HFF-Myc (cell line): ENCODE measurements at places on chromosomes 6 and 20.
A peak's percentile ranks its signal among the peaks of the same experiment; 100 is the strongest.

GRCh38 chr6:46281110-46281509 lies 110.3 kb upstream of the ENPP5 start:
- DNase-seq, result no peak

DNA sequence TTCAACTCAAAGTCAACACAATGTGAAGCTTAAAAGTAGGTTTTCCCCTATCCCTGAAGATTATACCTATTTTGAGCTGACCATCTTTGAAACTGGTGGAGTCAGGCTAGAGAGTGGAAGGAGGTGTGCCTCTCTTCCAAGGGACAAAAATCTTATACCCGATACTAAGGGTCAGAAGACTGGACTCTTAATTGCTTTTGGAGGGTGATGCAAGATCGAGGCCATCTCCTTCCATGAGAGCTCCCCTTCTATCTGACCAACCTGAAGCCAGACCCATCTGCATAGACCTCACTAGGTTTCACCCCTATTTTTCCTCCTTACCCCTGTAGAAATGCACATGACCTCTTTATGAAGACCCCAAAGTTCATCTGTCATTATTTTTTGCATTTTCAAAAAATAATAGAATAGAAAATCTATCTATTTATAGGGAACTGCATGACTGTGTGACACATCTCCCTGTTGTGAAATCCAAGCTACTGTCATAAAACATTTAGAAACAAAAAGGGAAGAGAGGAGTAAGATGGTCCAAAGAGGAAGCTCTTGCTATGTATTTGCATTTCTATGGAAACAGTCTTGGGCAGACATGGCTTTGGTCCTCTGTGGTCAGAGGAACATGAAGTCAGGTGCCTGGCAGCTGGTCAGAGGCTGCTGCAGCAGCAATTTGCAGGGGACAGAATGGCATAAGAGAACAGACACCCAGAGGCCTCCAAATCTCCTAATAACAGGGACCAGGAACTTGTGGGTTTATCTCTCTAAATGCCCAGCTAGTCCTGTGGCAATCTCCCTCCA lies 349.2 kb downstream of the MAFB start:
- no peak for DNase-seq

- no peak for DNase-seq
Observed at GRCh38 chr6:121439926-121440325, 4.5 kb downstream of the GJA1 start.

DNA sequence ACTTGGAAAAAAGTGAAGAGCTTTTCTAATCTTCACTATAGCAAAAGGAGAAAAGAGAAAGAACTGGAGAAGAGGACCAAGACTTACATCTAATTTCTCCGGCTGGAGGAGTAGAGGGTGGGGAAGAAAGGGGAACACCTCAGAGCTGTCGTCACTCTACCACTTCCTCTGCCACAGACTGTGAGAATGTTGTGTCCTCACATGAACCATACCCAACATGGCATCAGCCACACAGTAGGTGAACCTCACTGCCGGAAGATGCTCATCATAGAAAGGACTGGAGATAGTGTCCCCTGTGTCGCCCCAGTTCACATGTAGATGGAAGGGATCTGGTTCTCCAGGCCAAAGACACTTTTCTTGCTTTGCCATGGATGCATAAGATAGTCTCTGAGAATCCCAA lies 604.4 kb upstream of the NOX3 start:
- no peak for DNase-seq

- no peak for DNase-seq
Observed at GRCh38 chr20:36391456-36391855, 85.3 kb downstream of the DLGAP4 start.

- DNase-seq, result no peak
Observed at GRCh38 chr20:35334311-35335101, 42.3 kb upstream of the FAM83C start.

DNA sequence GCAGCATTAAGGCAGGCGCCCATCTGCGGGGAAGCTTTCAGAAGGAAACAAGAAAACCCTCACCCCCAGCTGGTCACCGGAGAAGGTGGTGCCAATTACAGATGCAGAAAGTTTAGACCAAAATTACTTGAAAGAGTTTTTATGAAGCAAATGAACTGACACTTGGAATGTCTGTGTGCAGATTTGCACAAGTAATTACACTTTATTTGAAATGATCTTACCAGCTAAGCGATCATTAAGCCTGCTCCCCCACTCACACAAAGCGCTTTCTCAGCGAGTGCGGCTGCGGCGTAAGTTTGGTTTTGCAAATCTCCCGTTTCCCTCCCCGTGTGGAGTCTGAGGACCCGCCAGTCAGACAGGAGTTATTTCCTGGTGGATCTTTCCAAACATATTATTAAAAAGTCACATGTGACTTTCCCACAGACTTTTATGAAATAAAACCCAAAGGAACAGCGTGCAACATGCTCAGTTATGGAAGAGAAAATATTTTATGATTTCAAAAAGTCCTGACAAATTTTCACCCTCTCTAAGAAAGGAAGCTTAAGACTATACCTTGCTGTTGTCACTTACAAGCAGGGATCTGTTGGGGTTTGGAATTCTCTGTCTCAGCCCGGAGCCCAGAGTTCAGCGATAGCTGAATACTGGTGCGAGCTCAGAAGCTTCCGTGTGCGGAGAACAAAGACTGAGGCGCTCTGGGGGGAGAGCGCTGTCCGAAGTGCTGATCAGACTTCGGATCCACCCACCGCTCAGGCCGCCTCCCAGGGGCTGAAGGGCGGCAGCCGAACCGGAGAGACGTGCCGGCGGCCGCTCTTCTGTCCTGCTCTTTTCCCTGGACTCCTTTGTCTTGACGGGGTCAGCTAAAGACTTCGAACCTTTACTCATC lies 2.7 kb upstream of the MYT1 start:
- DNase-seq, result peak; percentile 9

- peak; percentile 2 for DNase-seq
Observed at GRCh38 chr6:83592770-83593394, 80.5 kb downstream of the PRSS35 start.

DNA sequence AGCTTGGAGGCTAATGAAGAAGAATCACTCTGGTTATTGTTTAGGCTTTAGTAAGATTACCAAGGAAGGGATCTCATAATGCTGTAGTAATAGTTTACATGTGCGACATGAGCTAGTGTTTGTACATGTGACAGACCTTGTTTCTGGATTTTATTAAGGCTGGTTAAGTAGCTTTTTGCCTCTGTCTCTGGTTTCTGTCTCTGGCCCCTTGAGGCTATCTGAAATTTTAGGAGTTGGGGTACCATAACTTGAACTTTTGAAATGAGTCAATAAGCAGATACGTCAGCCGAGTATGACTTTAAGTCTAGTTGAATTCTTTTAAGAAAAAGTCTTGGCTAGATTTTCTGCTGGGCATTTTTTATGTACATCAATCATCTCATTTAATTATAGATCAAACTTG lies 9.5 kb downstream of the CBFA2T2 start:
- DNase-seq, result no peak

DNA sequence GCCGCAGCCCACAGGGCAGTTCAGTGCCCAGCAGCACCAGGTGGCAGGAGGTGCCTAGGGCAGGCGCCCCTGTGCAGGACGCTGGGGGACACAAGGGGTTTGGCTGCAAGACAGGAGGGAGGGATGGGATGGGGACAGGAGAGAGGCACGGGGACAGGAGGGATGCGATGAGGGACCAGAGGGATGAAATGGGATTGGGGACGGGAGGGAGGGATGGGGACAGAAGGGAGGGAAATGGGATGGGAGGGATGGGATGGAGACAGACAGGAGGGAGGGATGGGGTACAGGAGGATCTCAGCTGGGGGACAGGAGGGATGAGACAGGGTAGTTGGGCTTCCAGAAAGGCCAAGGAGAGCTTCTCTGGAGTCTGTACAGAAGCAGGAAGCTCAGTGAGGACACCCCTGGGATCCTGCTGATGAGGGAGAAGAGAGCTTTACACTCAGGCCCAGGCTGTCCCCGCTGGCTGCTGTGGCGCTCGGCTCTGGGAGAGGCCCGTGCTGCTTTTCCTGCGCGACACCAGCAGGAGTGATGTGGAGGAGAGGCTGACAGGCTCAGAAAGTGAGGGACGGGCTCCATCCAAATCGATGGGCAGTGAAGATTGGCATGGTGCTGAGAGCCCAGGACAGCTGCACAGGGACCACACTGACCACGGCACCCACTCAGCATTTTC lies 400.8 kb downstream of the SMOC2 start:
- no peak for DNase-seq

DNA sequence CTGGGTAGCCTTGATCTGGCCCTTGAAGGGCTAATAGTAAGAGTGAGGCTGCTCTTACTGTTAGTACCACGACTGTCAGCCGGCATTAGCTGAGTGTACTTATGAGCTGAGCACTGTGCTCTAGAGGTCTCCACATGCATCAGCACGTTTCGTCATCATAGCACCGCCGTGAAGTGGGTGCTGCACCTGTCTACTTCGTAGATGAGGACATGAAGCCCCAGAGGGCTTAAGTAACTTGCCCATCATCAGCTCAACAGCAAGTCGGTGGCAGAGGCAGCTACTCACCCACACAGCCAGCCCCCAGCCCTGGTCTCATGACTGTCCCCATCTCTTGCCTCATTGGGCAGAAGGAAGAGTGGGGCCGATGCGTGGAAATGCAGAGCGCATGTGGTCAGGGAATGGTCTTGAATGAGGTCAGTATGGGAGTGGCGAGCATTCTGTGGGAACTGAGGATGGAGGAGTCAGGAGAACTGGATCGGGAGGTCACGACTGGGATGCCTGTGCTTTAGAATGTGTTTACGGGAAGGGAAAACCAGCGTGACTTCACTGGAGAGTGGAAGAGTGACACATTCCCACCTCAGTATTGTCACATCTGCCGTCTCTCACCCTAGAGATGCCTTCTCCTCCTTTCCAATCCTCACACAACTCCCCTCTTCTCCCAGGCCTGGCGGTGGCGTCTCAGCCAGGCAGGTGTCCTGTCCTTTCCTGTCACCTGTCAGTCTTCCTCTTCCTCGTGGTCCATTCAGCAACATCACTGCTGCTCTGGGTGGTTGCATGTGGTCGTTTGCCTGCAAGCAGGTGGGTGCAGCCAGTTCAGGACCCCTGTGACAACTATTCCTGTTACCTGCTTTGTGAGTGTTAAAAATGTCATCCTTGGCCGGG lies 6.0 kb downstream of the SYTL3 start:
- DNase-seq, result no peak

DNA sequence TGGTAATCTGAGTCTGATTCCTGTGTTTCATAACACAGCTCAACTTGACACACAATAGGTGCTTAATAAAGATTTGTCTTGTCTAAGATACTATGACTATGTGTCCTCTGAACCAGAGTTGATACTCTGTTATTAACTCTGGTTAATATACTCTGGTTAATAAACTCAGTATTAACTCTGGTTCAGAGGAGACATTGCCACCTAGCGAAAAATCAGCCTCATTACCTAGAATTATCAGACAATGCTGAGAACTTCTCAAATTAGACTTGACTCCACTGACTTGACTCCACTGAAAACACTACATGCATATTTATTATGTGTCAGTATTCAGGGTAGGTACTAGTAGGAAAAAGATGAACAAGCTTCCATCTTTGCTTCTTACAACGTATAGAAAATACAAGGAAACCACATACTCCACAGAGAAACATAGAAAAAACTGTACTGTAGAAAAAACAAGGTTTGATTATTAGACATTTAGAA lies 73.9 kb downstream of the AHI1 start:
- DNase-seq, result peak; percentile 9

DNA sequence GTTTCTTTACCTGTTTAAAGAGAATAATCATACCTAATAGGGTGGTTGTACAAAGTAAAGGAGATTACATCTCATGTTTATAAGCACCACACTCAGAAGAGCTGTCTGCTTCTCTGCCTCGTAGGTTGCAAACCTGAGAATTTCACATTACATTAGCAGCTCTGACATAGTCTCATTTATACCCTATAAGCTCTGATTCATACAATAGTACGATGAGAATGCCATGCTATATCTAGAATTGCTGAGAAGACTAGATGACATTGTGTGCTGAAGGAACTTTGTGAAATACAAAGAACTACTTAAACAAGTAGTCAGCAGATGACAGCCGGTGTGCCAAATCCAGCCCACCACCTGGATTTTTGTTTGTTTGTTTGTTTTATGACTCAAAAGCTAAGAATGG lies 121.2 kb downstream of the ADAT2 start:
- no peak for DNase-seq

- no peak for DNase-seq
Observed at GRCh38 chr20:51495921-51496545, 46.5 kb downstream of the NFATC2 start.

DNA sequence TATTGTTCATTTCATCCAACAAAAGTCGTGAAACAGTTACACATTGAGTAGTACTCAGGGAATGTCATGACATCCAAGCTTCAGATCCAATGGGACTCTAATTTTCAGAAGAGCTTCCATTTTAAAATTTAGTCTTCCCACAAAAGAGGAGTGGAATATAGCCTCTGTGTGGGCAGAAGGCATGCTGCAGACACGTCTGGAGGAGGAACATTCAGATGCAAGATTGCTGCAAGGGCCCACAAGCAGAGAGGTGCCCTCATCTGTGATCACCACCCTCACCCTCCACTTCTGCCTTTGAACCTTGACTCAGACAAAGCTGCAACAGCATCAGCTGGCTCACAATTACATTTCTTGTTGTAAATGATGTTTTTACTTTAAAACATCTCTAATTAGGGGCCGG lies 29.9 kb downstream of the NRN1 start:
- no peak for DNase-seq

- DNase-seq, result no peak
Observed at GRCh38 chr6:168102315-168102985, 23.4 kb upstream of the FRMD1 start.

DNA sequence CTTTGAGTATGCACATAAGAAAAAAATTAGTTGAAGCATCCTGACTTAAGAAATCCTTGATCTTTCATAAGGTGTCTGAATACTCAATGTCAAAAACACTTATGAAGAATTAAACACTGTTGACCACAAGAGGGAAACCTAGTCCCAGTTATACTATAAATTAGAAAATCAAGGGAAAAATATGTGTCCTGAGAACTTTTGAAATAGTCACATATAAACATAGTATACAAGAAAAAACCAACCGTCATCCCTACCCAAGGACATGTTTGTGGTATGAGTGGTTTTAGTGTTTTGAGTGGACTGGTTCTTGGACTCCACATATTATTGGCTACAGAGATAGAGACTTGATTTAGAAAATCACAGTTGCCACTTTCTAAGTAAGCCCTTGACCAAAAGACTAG lies 7.6 kb upstream of the HLA-DRA start:
- DNase-seq, result no peak

DNA sequence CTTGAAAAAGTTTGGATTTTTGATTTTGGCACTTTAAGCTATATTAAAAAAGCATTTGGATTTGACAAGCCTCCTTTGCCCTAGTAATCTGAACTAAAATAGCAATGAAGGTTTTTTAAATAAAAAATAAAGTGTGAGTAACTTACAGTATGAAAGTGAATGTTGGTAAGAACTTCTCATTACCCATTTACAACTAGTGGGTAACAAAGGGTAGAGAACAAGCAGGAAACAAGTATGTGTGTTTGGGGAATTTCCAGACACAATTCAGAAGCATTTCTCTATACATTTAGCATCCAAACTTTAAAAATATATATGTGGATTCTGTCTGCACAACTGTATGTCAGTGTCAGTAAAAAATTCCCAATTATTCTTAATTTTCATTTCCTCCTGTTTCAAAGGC lies 2.9 kb downstream of the TMEM30A start:
- DNase-seq, result no peak
